ENCODE measurements at places on chromosomes 7 and 10.

GRCh38 chr10:86262688-86263181 lies 103.9 kb downstream of the GRID1 start:
- DNase-seq: no peak

- DNase-seq: peak; percentile 4
Observed at GRCh38 chr7:23544913-23545354, 13.2 kb upstream of the TRA2A start.

DNA sequence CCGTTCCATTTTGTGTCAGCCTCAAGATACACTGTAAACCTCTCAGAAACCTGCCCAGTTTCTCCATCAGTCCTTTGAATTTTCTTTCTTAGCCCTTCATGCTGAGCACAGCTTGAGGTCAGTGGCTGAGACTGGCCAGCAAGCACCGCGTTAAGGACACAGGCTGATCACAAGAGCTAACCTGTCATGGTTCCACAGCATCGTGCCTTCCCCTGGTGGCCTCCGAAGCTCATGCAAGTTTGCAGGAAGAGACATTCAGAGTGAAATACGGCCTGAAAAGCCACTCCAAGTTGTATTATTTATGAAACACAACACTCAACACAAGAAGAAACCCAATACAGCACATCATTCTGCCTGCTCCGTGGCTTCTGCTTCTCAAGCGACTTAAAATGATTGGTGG lies 57.0 kb upstream of the PFKP start:
- no peak for DNase-seq

- DNase-seq: no peak
Observed at GRCh38 chr10:63206576-63206975, 73.4 kb downstream of the NRBF2 start.

DNA sequence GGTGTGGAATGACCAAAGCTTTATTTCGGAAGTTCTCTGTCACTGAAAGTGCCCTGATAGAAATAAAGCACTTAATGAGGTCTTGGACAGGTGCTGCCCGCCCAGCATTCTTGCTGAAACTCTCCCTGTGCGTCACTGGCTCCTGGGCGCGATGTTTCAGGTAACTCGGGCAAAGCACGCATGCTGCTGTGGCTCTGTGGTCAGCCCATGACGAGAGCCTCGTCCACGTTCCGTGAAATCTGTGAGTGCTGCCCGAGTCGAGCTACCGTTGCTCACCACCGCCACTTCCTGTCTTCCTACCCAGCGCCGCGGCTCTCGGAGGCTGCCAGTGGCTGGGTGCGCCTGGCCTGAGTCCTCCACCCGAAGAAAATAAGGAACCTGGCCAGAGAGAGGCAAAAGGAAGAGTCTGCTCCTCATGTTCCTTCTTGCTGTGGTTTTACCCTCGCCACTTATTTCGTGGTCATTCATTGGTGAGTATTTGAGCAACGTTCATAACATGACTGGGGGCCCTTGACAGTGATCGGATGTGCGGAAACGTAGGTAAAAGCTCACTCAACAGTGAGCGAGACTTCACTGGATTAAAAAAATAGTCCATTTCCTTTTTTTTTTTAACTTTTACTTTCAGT lies 95.5 kb downstream of the MAP3K8 start:
- DNase-seq: no peak

GRCh38 chr10:76729346-76729745 lies 908.3 kb downstream of the KCNMA1 start:
- DNase-seq: no peak

GRCh38 chr10:48655411-48656240 lies 29.0 kb upstream of the WDFY4 start:
- DNase-seq: no peak

- no peak for DNase-seq
Observed at GRCh38 chr7:15648461-15648961, 38.0 kb downstream of the MEOX2 start.

- no peak for DNase-seq
Observed at GRCh38 chr7:105205592-105206237, 183.0 kb downstream of the SRPK2 start.

- DNase-seq: no peak
Observed at GRCh38 chr7:6533893-6534495, 17.3 kb downstream of the GRID2IP start.

GRCh38 chr7:43636093-43636492 lies 53.2 kb downstream of the STK17A start:
- peak; percentile 92 for DNase-seq

All from NCI-H2029 treated with DMSO at 0.1 percent for 48 hours (cell line).